ENCODE measurements at places on chromosomes 16 and 17.

GRCh38 chr16:79415983-79416640, 184.4 kb downstream of the MAF start:
- DNase-seq, result no peak

DNA sequence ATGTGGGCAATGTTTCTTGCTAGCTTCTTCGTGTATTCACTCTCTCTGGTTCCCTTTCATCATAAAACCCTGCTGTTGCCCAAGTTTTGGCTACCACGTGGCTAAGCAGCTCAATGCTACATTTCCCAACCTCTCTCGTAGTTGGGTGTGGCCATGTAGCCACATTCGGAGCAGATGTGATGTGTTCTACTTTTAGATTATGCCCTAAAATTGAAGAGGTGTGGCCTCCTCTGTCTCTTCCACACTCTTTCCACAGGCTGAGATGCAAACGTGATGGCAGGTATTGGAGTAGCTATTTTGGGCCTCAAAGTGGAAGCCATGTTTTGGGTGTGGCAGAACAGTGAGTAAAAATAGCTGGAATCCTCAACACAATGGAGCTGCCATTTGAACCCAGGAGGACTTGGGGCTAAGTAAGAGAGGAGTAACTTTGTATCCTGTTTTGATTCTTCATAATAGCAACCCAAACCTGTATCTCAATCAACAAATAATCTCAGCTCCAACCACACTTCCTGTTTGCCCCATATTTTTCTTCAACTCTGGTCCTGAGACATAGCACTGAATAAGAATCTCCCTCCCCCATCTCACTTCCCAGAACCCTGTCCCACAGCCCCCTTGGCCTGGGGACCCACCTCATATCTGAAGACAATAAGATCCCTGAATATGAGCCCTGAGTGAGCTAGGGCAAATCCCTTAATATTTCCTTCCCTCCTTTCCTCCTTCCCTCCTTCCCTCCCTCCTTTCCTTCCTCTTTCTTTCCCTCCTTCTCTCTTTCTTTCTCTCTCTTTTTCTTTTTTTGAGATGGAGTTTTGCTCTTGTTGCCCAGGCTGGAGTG, 4.0 kb downstream of the NUPR1 start:
- DNase-seq, result no peak

GRCh38 chr17:46962374-46962790, 16.7 kb downstream of the RPRML start:
- DNase-seq, result no peak

DNA sequence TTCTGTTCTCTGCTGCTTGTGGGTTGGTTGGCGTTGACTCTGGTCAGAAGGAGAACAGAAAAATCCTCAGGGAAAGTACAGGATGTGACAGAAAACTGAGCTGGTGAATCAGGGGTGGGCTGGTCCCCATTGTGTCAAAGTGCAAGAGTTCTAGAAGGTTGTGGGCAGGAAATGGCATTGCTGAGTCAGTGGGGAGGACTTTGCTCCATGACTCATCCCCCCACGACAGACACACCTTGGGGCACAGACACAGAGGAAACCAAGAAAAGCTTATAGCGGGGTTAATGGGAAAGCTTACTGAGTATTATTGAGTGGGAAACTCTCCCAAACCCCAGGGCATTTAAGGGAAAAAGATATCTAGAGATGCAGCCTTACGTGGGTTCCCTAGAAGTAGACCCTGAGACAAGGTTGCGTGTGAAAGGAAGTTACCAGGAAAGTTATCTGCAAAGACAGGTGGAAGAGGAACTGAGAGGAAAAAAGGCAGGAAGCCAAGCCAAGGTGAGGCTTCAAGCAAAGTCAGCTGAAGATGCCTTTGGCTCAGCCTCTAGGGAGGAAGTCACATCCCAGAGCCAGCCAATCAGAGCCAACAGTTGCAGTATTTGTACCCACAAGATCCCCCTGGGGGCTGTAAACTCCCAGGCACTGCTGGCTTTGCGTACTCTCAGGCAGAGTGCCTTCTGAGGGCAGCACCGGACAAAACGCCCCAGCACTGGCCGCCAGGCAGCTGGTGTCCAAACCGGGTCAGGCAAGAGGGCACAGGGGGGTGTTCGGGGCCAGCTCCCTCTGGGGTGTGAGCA, 86.4 kb downstream of the FOXL1 start:
- DNase-seq, result peak; percentile 39

DNA sequence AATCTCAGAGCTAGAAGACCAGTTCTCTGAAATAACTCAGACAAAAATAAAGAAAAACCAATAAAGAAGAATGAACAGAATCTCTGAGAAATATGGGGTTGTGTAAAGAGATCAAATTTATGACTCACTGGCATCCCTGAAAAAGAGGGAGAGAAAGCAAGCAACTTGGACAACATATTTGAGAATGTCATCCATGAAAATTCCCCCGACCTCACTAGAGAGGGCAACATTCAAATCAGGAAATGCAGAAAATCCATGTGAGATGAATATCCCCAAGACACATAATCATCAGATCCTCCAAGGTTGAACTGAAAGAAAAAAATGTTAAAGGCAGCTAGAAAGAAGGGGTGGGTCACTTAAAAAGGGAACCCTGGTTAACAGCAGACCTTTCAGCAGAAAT, 32.1 kb downstream of the TANC2 start:
- DNase-seq, result no peak

GRCh38 chr16:9098377-9099090, 7.1 kb downstream of the HAPSTR1 start:
- no peak for DNase-seq

DNA sequence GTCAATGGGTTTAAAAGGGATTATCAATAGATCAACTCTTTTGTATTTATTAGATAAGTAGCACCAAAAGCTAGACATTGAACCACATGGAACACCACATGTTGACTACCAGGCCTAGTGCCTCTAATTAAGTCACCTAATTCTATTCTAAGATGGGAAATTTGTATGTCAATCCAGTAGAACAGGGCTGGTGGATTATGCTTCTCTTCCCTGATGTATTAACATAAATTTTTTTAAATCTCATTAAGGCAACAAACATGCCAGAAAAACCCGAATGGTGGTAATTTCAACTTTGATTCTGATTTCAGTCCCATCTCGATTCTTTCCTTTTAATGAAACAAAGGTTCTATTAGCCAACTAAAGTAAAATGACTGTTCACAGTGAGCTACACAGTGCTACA, 92.6 kb downstream of the KANSL1 start:
- no peak for DNase-seq

- DNase-seq, result no peak
Measured at GRCh38 chr17:39145143-39145542, 6.3 kb downstream of the PLXDC1 start.
